ENCODE measurements at places on chromosomes 4 and X. TPM values are rescaled to one million over a fixed set of nuclear protein-coding genes. Genes with fewer than 3 reads are reported as not detected.

GRCh38 chr4:2254665-2255500, 7.0 kb downstream of the MXD4 start:
- no peak for DNase-seq

DNA sequence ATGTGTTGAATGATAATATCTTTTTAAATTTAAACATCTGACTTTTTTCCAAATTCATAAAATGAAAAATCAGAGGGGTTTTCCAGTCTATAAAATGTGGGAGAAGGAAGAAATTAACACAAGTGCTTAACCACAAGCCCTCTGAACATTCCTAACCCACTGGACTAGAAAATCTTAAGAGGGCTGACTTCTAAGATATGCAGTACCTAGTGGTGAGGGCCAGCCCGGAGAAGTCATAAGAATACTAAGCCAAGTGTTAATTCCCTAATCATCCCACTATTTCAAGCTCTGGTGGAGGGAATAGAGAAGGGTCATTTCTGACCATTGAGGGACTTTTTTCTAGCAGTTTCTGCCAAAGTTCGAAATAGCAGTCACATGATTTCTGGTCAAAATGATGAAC, 86.9 kb upstream of the NEIL3 start:
- no peak for DNase-seq

DNA sequence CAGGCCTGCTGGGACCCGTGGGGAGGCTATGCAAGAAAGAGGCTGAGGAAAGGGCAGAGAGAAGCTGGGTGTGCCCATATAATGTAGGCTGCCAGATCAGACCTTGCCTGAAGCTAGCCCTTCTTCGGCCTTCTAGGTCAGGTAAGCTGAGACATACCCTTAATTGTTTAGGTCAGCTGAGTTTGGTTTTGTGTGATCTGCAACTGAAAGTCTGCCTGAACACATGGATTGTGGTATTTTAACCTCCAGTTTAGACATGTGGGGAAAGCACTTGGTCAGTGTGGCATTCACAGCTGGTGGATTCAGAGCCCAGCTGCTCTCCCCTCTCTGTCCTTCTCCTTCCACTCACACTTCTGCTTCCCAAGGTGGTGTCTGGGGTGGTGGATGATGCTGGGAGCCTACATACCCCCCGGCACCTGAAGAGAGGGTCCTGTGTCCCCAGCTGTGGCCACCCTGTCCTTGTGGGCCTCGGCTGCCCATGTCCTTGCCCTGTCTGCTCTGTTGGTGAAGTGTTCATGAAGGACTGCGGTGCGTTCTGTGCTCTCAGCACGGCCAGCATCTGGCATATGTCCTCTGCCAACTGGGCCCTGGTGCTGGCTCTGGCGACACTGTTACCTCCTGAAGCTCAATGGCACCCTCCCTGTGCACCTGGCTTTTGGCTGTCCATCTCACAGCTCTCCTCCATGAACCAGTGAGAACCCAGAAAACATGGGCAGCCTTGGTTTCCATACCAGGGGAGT, 82.1 kb downstream of the NAT8L start:
- no peak for DNase-seq

GRCh38 chrX:3962511-3963311, 249.3 kb upstream of the PRKX start:
- DNase-seq, result peak; percentile 18

- no peak for DNase-seq
These were observed 146.4 kb upstream of the DIAPH2 start for GRCh38 chrX:96538104-96538725.

GRCh38 chrX:20433388-20433775, 166.7 kb upstream of the RPS6KA3 start:
- no peak for DNase-seq

- no peak for DNase-seq
These were observed 16.1 kb upstream of the PDGFRA start for GRCh38 chr4:54213001-54213400.

- DNase-seq, result no peak
These were observed 44.9 kb downstream of the PPARGC1A start for GRCh38 chr4:23844961-23845360.

DNA sequence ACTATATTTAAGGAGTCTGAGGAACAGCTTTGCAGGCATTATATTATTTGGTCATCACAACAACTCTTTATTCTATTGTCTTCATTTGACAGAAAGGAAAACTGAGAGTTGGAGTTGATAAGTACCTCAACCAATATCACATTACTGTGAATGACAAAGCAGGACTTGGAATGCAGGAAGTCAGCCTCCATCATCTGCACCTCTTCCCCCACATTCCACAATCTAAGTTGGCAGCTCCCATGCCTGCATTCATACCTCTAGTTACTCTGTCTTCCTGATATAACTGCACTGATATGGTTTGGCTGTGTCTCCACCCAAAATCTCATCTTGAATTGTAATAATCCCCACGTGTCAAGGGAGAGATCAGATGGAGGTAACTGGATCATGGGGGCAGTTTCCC, 356.7 kb downstream of the GALNTL6 start:
- DNase-seq, result no peak

The PWWP3B gene
- under 0.01 TPM for total RNA-seq

The SLC6A8 gene
- total RNA-seq, result 2.4 TPM

The NONO gene
- total RNA-seq, result 309 TPM

The CDS1 gene
- total RNA-seq, result not detected

Data from lung microvascular endothelial cell (primary cell).